GM04504 (cell line): ENCODE measurements at places on chromosomes 3 and 15.

DNA sequence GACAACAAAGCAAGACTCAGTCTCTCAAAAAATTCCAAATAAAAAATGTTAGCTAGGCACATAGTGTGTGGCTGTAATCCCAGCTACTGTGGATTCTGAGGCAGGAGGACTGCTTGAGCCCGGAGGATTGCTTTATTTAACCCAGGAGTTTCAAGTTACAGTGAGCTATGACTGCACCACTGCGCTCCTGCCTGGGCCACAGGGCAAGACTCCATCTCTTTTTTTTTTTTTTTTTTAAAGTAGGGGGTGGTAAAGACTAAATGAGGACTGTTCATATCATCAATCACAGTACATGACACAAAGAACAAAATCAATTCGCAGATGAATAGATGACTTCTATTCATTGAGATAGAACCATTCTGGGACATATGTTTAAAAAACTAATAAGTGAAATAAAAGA is 48.1 kb downstream of the ACAP2 start:
- no peak for DNase-seq

DNA sequence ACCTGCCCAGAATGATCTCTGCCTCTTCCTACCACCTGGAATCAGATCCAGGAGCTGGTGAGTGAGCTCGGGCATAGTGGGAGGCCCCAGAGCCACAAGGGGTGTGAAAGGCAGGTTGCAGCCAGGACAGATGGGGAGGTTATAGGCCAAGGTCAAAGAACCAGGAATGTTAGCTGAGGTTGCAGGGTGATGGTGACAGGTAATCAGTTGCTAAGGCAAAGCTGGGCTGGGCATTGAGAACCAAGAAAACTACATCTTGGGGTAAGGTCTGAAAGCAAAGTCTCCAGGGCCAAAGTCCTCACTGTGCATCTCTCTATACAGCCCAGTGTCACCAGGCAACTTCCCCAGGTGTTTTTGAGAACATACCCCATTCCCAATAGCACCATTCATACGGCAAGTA is 38.4 kb upstream of the SLC6A11 start:
- no peak for DNase-seq

DNA sequence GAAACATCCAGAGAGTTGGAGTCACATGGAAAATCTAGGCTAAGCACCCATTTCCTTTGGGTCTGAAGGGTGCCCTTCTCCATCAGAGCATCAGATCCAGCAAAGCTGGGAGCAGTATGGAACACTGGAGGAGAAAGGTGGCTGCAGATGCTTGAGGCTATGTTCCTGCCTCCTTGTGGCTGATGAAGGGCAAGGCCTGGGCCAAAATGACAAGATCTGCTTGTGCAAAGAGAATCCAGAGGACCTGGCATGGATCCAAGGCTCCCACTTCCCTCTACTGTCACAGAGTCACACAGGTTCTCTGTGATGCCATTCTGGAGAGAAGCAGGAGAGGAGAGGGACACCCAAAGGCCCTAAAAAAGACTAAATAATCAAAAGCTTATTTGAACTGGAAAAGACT is 9.2 kb upstream of the ATP8B4 start:
- DNase-seq, result no peak

- no peak for DNase-seq
Observed at GRCh38 chr3:172903642-172904320, 153.3 kb downstream of the ECT2 start.

DNA sequence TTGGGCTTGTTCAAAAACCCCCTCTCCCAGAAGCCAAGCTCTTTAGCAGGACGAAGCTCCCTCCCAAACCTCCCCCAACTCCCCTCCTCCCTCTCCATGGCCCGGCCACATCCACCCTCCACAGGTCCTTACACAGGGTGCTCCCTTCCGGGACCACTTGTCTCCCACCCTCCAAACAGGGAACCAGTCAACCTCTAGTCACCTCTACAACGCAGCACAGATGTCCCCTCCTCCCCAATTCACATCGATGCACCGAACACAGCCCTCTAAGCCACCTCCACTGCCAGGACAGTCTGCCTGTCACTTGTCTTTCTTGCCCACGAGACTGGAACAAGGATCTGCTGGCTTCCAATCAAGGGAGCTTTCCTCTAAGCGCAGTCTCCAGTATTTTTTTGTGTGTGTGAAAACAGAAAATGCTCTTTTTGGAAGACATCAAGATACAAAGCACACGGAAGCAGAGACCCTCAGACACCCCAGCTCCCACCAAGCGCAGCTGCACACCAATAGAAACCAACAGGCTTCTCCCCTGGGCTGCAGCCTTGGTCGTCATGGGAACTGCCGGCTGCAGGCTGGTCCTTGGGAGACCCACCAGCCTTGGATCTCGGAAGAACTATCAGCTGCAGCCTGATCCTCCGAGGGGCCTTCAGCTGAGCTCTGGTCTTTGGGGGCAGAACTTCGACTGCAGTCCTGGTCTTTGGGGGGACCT is 26.5 kb downstream of the IQSEC1 start:
- DNase-seq, result no peak
